Neural progenitor cell (in vitro differentiated cells): ENCODE measurements at places on chromosomes 12 and 14. TPM values are rescaled to one million over a fixed set of nuclear protein-coding genes. Genes with fewer than 3 reads are reported as not detected.

PPP1R36 gene
- 0.81 TPM in 1 of 2 replicates, not detected in the other for total RNA-seq

DNA sequence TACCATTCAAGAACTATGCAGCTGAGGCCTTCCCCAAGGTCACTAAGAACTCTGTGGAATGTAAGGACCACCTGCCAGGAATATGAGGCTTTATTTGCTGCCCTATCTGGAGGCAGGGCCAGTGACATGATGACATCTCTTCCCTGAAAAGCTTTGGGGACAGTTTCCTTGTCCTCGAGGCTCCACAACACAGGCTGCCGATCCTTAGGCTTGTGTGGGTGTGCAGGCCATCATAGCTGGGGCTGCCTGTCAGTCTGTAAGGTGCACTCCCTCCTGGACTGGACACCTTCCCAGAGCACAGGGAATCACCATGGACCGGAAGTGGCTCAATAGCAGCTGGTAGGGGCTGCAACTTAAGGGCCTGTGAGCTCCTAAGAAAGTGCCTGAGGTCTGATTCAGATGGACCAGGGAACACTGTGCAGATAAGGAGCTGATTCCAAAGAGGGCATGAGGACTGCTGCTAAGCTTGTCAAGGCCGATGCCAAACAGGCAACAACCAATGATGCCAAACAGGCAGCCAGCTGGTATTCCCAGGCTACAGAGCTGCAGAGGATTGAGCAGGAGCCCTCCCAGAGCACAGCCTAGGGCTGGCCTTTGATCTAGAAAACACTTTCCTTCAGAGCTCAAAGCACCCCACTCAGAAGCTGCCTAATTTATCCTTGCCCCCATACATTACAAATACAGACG is 84.3 kb downstream of the CRACR2A start:
- DNase-seq = no peak

DNA sequence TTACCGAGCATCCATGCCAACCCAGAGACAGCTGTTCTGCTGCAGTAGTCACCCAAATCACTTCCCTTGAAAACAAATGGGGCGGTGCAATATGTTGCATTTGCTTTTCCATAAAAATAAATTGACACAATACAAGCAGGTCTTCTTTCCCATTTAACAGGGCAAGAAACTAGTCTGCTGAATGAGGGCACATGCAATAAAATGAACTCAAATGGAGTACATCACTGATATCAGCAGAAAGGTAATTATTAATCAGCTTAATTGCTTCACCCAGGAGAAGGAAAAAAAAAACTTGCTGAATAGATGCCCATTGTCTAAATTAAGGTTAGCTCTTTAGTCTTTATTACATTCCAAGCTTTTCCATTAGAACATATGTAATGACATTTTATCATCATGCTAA is 175.1 kb upstream of the GZMB start:
- DNase-seq = no peak

OR4E2 gene
- not detected in 2 replicates for total RNA-seq

CNPY2 gene
- 107 and 128 TPM in 2 replicates for total RNA-seq

OTOGL gene
- total RNA-seq = 0.13 and 0.77 TPM in 2 replicates
